ENCODE measurements at places on chromosomes 5 and 9.
A peak's percentile ranks its signal among the peaks of the same experiment; 100 is the strongest.

GRCh38 chr9:25850803-25851202, 172.6 kb upstream of the TUSC1 start:
- DNase-seq = no peak

DNA sequence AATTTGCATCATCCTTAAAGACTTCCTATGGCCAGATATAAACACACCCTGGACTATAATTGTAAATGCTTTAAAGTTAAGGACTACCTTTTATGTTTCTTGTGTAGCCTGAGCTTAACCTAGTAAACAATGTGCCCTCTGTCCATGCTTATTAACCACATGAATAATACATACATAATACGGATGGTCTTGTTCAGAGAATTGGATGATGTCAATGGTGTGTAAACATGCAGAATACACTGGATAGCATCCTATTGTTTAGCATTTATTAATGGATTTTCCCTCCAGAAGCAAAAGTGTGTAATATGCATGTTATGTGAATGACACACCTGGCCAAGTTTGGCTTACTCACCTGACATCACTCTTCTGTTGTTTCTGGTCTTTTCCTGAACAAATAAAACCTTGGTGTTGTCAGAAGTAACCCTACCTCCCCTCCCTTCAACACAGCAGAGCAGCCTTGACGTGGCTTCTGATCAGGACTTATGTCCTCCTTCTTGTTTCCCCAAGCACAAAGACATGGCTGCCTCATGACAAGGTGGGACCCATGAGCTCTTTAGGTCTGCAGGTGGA, 517.9 kb downstream of the MTRR start:
- no peak for DNase-seq

DNA sequence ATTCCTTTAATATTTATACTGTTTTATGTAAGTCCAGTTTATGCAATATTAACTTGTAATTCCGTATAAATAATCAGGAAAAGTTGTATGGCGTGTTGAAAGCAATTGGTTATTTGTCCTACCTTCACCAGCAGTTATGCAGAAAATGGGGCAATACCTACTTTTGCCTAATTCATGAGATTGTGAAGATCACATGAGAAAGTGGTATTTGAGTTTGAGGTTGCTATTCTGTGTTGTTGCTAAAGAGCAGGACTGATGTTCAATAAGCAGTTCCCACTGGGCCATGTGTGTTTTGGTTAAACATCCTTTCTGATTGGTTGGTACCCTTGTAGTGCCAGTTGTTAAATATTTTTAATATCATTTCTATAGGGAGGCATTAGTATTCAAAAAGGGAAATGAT, 3.2 kb downstream of the TGFBR1 start:
- DNase-seq = peak; percentile 36

GRCh38 chr5:93305984-93306383, 275.0 kb downstream of the NR2F1-AS1 start:
- no peak for DNase-seq

- no peak for DNase-seq
Observed at GRCh38 chr9:73969936-73970335, 527.2 kb upstream of the RORB start.
